D341Med (cell line): ENCODE measurements at places on chromosomes 1 and 21.

DNA sequence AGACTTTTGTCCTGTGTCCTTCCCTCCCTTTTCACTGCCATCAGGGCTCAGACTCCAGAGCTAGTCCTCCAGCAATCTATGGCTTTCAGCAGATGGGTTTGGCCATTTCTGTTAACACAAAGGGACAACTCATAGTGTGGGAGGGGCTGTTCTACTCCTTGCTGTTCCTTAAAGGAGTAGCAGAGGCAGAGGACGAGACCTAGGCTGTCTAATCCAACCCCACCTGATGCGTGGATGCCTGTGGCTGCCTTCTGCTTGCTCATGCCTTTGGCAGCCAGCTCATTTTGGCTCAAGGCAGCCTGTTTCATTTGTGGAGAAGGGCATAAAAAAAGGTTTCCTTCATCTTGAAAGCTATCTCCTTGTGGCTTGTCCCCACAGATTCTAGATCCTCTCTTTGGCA lies 27.0 kb downstream of the MFSD2A start:
- DNase-seq = no peak

DNA sequence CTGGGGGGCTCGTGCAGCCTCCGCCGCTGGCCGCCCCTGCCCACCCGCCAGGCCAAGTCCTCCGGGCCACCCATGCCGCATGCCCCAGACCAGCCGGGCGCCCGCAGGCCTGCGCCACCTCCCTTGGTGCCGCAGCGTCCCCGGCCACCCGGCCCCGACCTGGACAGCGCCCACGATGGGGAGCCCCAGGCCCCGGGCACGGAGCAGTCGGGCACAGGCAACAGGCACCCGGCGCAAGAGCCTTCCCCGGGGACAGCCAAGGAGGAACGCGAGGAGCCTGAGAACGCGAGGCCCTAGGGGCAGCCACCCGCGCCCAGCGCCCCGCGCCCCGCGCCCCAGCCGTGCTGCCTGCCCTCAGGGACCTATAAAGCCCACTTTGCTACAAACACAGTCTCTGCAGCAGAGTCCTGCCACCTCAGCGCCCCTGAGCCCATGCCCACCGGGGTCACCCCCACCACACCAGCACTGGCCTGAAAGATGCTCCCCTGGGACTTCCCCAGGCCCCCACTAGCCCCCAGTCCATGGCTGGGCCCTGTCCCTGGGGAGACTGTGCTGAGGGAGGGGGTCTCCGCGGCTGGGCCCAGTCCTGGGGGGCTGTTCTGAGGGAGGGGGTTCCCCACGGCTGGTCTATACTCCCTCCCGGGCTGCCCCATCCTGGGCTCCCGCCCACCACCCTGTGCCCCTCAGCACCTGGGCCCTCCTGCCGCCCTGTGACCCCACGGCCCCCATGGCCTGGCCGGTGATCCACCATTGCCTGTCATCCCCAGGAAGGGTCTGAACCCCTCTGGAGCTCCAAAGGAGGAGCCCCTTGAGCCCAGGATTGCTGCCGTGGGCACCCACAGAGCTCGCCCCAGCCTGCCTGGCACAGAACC lies 8.6 kb downstream of the TNFRSF18 start:
- peak; percentile 30 for DNase-seq

GRCh38 chr1:109769330-109770078 lies 5.8 kb upstream of the EPS8L3 start:
- no peak for DNase-seq

DNA sequence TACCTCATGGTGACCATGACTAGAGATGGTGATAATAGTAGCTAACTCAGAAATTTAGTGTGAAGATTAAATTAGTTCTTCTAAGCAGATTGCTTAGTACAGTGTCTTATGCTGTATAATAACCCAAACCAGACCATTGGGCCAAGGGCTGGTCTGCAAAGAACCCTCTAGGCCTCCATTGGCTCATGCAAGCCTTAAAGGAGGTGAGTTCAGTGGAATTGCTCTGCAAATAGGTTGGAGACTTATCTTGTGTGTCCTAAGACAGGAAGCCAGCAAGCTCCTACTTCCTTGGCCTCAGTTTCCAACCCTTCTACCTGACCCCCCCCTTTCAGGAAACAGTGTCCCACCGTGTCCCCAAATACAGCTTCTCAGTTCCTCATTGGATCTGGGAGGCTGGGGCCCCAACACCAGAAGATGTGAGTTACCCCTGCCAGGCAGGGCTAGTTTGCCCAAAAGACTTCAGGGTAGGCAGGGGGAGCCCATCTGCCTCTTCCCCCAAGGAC lies 1.9 kb upstream of the MEF2D start:
- no peak for DNase-seq

DNA sequence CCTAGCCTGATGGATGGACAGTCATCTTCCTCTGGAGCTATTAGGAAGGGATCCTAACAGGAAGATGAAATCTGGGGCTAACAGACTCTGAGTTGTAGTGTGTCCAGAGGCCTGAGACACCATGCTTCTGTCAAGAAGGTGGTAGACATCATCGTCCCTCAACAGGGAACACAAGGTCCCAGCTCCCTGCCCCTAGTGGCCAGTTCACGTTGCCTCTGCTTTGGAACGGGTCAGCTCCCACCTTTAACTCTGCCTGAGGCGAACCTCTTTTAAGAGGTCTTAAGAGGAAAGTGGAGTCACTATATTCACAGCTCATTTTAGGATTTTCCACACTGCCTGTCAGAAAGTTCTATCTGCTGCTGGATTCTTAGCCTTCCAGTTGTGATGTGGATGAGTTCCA lies 28.3 kb downstream of the LRRC71 start:
- DNase-seq = no peak

GRCh38 chr1:95043141-95043980 lies 29.4 kb downstream of the ALG14 start:
- DNase-seq = peak; percentile 81

GRCh38 chr1:150235294-150235851 lies 539 bp downstream of the ANP32E start:
- peak; percentile 58 for DNase-seq

DNA sequence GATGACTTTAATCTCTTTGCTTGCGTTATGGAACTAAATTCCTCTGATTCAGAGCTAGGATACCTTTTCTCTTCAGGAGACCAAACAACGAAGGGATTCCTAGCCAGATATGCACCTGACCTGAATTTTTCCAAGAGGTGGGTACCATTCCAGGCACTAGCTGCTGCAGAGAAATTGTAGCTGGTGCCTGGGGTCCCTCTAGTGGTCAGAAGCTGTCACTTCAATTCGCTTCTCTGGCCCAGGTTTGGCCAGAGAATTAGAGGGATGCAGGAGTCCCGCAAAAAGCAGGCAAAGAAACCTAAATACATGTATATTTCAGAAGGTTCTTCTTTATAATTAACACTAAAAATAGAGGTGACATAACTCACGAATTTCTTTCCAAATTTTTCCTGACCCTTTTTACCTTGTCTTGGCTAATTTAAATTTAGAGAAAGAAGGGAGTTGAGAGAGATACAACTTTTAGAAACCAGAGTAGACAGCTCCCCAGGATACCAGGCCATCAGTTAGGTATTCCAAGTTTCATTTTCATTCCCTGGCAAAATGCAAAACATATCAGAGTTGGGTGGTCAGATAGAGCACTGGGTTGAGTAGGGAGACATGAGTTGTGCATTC lies 9.6 kb downstream of the ACKR1 start:
- DNase-seq = peak; percentile 80

GRCh38 chr1:244850099-244850852 lies 14.1 kb downstream of the HNRNPU start:
- no peak for DNase-seq
